ENCODE measurements at places on chromosomes 13 and 19.

- DNase-seq, result no peak
Measured at GRCh38 chr13:32549788-32550187, 11.2 kb upstream of the N4BP2L2 start.

GRCh38 chr13:95530178-95530577, 22.3 kb upstream of the CLDN10 start:
- no peak for DNase-seq

- no peak for DNase-seq
Measured at GRCh38 chr13:110245416-110245899, 61.5 kb downstream of the COL4A1 start.

DNA sequence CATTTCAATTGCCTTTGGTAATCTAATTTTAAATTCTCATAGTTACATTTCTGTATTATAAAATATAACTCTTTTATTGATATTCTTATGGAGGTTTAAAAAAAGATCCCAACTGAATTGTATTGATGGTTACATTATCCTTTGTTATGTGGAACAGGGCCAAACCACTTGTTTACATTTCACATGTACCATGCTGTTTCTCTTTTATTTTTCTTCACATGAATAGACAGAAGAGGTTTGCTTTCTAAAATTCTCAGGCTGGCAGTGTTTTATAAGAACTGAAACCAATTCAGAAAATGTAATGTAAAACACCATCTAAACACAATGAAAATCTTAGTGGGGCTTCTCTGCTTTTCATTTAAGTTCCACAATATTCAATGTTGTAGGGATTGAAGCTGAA, 122.5 kb downstream of the GPC5 start:
- no peak for DNase-seq

DNA sequence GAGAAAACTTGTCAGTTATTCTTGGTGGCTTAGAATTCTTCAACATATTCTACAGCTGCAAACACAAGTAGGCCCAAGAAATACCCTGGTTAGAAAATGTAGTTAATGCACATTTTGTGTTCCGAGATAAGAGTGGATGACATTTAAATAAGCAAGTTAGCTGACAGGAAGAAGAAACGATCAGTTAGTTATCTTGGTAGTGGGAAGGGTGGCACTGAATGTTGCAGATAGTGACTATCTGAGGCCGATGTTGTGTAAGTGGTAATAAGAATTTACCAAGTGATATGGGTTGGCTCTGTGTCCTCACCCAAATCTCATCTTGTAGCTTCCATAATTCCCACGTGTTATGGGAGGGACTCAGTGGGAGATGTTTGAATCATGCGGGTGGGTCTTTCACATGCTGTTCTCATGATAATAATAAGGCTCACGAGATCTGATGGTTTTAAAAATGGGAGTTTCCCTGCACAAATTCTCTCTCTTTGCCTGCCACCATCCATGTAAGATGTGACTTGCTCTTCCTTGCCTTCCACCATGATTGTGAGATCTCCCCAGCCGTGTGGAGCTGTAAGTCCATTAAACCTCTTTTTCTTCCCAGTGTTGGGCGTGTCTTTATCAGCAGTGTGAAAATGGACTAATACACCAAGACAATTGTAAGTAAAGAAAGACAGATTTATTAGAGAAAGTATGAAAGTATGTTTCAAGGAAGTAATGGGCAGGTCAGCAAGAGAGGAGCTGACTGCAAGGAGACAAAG, 10.9 kb upstream of the AKAP11 start:
- DNase-seq, result no peak

DNA sequence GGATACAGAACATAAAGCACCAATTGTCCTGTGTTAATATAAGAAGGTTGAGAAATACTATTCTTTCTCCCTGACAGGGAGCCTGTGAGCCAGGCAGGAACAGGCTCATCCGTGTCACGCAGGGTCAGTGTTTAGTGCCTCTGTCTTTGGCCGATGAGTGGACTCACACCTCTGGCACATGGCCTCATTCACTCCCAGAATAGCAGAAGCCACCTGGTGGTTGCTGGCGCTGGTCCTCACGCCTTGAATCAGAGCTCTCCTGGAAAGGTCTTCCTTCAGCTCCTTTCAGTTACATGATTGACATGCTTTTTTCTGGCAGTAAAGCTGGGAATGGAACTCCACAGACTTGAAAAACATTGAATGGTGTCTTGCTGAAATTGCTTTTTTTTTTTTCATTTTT, 28.1 kb upstream of the SIAH3 start:
- peak; percentile 89 for DNase-seq

GRCh38 chr19:3367628-3368440, 1.5 kb downstream of the NFIC start:
- DNase-seq, result peak; percentile 37

- DNase-seq, result no peak
Measured at GRCh38 chr19:13429563-13429962, 76.7 kb downstream of the CACNA1A start.
